HuH-7.5 (cell line): ENCODE measurements at places on chromosomes 4 and X.

- DNase-seq, result no peak
Measured at GRCh38 chr4:56215901-56216300, 171.4 kb downstream of the AASDH start.

- DNase-seq, result no peak
Measured at GRCh38 chrX:18617407-18617750, 54.5 kb downstream of the RS1 start.

- DNase-seq, result no peak
Measured at GRCh38 chr4:35772291-35772690, 472.0 kb downstream of the ARAP2 start.

GRCh38 chr4:1711055-1711570, 1.0 kb downstream of the SLBP start:
- DNase-seq, result no peak

DNA sequence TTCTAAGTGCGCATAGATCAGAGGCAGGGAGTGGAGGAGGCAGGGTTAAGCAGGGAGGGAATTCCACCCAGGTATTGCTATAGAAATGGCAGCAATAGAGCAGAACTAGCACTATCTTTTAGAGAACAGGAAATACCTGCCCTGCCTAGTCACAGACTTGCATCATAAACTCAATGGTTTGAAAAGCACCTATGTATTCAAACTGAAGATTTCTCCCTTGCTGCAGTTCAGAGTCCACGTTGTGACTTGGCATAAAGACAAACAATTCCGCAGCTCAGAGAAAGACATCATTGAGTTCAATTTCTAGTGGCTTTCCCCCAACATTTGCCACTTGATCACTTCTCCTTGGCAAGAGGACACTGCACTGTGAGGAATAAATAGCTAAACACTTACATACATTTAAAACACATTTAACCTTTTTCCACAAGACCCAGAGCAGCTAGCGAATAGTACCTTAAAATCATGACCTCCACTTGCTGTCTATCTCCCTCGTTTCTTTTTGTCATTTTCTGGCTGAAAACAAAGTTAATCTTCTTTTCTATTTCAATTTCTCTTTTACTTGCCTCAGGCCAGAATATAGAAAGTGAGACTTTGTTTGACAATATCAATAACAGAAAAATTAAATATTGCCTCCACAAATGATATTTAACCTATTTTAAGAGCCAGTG, 42.4 kb downstream of the SLC7A11 start:
- peak; percentile 8 for DNase-seq

DNA sequence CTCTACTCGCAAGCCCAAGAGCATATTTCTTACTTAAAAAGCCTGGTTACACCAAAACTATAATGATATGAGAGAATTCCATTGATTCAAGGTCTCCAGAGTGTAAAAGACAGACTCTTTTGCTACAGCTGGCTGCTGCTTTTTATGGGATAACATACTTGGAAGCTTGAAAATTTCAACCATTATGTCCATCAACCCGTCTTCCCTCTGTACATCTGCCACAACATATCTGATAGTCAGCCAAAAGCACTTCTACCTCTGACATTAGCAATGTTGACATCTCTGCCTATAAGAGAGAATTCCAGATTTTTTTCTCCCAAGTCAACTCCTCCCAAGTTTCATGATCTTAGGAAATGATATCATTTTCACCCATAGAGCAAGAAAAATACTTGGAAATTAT, 54.4 kb upstream of the IQCM start:
- DNase-seq, result no peak

DNA sequence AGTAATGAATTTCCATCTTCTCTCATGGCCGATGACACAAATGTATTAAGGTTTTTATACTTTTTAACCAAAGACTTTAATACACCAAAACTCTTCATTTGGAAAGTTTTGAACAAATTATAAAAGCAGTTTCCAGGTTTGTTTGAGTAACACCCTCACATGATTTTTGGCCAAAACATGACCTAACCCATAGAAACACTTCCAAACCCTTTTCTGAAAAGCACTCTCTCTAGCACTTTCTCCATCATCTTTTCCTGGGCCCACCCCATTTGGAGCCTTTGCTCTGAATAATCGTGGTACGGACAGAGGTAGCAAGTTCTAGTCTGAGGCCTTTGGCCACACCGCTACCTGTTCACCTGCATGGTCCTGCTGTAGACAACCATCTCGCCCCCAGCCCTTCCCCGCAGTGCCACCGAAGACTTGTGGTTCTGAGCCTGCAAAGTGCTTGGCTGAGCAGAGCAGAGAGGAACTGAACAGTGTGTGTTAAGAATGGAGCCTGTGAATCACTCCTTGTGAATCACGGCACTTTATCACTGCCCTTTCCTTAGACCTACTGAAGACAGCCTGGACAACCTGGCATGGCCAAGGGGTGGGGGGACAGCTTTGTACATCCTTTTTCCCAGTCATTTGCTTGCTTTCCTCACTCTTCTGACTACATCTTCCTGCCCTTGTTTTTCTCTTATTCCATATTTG, 181.8 kb downstream of the PTTG2 start:
- no peak for DNase-seq

DNA sequence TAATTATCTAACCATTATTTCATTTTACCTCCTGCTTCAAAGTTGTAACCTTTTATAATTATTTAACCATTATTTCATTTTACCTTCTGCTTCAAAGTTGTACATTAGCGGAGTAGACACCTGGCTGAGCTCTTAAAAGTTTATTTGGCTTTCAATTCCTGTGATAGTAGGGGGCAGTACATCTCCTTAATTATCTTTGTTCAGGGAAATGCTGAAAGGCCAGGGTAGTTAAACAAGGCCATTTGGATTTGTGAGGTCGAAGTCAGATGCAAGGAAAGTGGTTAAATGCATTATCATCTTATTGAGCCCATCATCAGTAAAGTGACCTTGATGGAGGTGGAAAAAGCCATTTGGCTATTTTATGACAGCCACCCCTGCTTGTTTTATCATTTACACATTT, 210.6 kb downstream of the TENM3 start:
- no peak for DNase-seq

DNA sequence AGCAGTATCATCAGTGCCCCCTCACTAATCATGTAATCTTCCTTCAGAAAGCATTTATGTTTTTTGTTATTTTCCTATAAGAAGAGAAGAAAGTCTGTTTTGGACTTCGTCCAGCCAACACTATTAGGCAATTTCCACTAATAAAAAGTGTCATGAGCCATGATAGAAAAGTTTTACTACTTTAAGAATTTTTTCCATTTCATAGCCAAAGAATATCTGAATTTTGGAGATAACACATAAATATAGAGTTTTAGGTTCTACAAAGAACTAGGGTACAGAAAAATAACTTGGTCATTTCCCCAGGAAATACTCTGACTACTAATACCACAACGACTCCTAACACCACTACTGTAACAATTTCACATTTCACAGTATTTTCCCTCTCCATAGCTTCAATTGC, 41.8 kb upstream of the VEGFC start:
- DNase-seq, result no peak

GRCh38 chr4:105182211-105182610, 35.5 kb downstream of the TET2 start:
- no peak for DNase-seq

DNA sequence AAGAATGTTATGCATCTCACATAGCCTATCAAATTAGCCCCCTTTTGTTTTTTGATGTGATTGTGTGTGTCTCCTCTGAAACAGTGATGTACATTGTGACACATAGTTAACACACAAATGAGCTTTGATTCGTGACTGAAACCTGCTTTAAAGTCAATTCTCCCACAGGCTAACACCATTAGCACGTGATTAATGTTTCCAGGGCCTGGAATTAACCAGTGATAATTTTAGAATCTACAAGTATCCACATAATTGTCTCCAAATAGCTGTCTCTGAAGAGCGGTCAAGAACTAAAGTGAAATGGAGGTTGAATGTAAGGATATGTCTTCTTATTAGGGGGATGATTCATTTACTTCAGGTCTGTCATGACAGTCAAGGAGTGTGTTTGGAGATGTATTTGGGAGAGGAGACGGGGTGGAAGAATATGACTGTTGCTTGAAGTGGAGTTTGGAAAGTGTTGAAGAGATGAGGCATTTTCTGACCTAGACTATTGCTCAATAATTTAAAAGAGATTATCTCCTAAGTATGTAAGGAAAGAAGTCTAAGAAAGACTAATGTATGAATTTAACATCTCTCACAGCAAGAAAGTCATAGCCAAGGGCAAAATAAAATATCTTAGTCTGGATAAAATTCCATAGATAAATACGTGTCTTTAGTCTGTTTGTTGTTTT, 13.7 kb upstream of the RASGEF1B start:
- no peak for DNase-seq

DNA sequence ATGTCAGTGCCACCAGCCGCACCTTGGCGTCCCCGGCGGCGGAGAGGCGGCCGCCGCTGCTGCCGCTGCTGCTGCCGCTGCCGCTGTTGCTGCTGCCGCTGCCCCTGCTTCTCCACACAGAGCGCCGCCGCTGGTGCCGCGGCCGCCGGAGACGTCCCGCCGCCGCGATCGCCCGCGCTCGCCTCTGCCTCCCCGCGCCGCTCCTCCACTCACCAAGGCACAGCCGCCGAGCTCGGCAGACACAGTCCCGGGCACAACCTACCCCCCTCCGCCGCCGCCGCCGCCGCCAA, at the start of gene PPP3CA:
TSS of gene PPP3CA (minus strand) at position 260 of the 290 bp plus-strand sequence.
- DNase-seq, result no peak

DNA sequence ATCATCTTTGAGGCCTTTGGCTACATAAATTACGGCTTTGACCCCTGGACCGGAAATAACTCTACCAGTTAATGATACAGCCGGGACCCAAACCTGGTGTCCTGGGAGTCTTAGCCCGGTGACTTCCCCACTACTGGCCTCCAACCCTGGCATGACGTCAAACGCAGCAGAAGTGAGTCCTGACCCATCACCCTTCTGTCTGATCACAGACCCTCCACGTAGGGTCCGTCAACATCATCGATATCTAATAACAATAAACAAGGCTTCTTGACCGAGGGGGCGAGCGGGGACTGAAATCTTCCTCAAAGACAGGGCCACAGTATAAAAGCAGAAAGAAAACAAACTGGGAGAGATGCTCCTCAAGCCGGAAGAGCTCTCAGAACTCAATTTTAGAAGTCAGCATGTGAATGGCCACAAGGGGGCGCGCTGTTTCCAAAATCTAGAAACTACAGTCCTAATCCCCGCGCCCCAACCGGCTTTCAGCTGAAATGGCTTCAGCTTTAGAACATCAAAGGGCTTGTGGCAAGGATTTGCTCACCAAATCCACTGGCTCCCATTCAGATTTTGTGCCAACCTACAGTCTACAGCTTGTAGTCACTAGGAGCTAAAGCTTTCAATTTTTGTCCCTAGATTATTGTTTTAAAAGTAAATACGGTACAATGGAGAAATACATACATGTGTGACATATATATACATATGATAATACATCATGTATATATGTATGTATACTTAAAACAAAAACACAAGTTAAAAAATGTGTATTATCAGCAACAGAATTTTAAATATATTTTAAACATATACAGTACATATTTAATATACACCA, 46.4 kb upstream of the ENPP6 start:
- DNase-seq, result peak; percentile 18

GRCh38 chr4:185809121-185809520, 2.9 kb downstream of the SORBS2 start:
- DNase-seq, result no peak

DNA sequence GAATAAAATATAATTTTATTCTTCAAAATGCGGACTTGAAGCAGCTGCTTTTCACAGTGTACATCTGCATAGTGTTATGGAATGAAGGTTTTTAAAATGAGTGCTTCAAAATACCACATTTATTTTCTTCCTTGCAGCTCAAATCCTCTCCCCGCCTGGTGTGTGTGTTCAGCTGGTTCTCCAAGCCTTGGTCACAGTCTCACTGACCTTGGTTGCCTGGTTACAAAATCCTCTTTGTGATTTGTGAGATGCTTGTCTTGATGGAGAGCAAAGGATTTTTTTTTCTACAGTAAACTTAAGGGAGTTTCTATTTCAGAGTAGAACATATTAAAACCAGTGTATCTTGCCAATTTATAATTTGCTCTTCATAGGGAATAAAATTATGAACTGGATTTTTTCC, 139.2 kb downstream of the PCDH18 start:
- DNase-seq, result no peak

- DNase-seq, result peak; percentile 10
Measured at GRCh38 chr4:77385124-77385969, 220.3 kb upstream of the CXCL13 start.

GRCh38 chr4:119512398-119512797, 116.2 kb downstream of the PDE5A start:
- DNase-seq, result no peak

DNA sequence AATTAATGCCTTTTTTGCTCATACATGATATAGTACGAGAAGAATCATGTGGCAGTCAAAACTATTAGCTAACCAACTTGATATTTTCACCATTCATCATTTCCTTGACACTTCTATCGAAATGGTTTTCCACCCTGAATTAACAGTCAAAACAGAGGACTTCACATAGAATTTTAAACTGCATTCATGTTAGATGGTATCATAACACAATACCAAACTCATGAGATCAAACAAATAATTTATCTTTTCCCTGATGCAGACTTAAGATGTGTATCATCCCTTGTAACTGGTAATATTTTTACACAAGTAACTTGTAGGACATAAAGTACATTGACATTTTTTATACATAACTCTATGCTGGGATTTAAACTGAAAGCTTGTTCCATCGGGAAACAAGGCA, 18.2 kb upstream of the ANTXR2 start:
- DNase-seq, result no peak

DNA sequence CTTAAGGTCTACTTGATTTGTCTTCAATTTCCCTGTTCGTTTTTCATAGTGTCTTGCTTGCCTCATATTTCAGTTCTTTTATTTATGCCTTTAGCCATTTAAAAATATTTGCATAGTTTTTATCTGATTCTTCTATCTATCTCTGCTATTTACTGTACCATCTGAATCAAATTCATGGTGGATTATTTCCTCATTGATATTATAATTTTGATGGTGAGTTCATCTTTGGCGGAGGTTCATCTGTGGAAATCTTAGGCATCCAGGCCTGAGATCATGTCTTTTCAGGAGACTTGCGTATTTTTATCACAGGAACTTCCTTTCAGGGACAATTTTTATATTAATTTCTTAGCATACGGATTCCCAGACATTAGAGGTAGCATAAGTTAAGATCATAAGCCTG, 275.2 kb downstream of the STPG2 start:
- no peak for DNase-seq

GRCh38 chr4:82948647-82949204, 48.2 kb downstream of the THAP9 start:
- DNase-seq, result no peak

- no peak for DNase-seq
Measured at GRCh38 chr4:143432258-143432591, 81.3 kb upstream of the SMARCA5 start.

DNA sequence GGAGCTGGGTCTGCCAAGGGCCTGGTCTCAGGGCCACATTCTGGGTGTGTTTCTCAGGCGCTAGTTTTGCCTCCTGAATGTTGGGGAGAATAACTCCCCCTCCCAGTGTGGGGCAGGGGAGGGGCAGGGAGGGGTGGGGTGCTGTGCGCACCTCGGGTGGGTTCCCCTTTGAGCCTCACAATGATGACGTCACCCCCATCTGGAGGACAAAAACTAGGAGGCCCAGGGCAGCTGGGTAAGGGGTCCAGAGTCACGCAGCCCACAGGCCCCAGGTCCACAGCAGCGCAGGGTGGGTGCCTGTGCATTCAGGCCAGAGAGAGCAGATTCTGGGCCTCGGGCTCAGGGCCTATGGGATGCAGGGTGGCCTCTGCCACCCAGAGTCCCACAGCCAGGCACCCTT, 23.7 kb upstream of the HMX1 start:
- DNase-seq, result no peak

GRCh38 chr4:25703731-25704388, 48.2 kb downstream of the SLC34A2 start:
- no peak for DNase-seq
